NCI-H226 (cell line): ENCODE measurements at places on chromosomes 11 and 22.

DNA sequence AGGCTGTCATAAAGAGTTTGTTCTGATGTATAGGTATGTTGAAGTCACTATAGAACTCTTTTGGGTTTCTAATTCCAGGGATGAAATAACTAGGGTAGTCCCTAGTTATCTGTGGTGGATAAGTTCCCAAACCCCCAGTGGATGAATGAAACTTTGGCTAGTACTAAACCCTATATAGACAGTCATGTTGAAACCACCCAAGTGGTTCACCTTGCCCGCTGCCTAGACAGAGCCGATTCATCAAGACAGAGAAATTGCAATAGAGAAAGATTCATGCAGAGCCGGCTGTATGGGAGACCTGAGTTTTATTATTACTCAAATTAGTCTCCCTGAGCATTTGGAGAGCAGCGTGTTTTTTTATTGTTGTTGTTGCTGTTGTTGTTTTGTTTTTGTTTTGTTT lies 23.8 kb upstream of the NUCB2 start:
- no peak for DNase-seq

DNA sequence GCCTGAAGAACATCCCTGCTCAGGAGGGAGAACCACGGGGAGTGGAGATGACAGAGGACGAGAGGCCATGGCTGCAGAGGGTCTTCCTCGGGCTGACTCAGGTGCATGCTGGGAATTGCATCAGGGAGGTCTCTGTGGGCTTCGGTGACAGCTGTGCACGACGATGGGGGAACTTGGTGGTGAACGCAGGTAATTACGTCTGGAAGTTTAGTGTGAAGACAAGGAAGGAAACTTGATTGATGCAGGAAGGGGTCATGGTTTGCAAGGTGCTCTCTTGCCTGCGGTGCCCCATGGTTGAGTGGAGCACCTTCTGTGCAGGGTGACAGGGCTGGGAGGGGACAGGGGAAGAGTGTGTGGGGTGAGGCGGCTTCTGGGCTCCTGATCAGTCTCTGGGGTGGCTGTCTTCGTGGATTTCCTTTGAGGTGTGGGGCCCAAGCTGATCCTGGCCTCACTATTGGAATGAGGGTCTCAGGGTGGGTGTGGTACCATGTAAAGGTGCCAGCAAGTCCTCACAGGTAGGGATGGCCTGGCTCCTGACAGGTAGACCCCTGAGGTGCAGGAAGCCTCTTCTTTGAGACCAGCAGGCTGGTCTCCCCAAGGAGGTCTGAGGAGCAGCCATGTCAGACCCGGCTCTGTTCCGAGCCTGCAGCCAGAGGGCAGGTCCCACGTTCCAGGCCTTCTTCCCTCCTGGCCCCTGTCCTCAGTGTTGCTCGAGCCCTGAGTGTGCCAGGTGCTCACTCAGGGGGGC lies 1020.1 kb downstream of the TBC1D22A start:
- DNase-seq = no peak

- DNase-seq = no peak
Observed at GRCh38 chr11:129814244-129815014, 1.2 kb upstream of the TMEM45B start.

DNA sequence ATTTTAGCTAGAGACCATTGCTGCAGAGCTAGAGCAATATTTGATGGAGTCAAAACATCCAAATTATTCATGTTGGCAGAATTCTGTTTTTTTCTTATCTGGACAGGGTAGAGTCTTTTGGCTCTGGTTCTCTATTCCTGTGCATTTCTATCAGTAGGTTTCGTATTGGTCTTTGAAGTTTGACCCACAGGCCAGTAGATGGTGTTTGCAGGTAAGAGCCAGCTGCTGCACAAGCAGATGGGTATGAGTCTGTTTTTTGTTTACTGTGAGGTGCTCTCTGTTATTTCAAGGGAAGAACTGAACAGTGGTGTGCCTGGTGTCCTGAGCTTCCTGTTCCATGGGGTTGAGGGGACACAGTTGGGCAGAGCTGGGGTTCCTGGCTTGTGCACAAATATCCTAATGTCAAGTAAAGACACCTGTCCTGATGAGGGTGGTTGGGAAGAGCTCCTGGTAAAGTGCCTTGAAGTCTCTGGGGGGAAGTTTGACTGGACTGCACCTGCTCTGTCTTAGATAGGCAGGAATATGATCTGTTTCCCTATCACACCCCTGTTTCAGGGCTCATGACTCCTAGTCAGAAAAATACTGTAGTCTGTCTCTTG lies 34.0 kb upstream of the SLC22A25 start:
- no peak for DNase-seq

- DNase-seq = no peak
Observed at GRCh38 chr22:29784451-29785361, 17.5 kb downstream of the UQCR10 start.

DNA sequence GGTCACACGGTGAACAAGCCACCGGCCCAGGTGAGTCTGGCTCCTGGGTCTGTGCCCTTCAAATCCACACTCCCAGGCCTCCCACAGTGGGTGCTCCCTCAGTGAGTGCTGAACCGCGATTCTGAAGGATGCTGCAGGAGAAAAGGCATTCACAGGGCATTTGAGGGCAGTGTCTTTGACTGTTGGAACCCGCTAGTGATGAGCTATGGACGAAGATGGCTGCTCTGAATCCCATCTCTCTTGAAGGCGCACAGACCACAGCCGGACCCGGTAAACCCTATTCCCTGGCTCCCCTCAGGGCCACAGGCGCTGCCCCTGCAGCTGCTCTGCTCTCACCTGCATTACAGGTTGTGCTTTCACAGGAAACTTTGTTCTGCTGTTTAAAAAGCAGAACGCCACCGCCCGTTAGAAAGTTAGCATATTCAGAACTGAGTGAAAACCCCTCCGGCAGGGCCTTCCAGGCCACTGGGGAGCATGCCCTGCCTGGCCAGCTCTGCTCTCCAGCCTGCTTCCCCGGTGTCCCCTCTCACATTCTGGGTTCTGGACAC lies 3.2 kb downstream of the LRRC32 start:
- no peak for DNase-seq
